Stimulated activated CD4-positive, alpha-beta T cell treated with anti-CD3 and anti-CD28 coated beads, Interleukin-1b, Interleukin-23, amount 100 ng/mL, for 1 hour (primary cell): ENCODE measurements at places on chromosomes 4 and X.

- no peak for DNase-seq
These were observed 690 bp upstream of the NEIL3 start for GRCh38 chr4:177308847-177309521.

- DNase-seq, result no peak
These were observed 225.8 kb downstream of the STK32B start for GRCh38 chr4:5277079-5277478.

DNA sequence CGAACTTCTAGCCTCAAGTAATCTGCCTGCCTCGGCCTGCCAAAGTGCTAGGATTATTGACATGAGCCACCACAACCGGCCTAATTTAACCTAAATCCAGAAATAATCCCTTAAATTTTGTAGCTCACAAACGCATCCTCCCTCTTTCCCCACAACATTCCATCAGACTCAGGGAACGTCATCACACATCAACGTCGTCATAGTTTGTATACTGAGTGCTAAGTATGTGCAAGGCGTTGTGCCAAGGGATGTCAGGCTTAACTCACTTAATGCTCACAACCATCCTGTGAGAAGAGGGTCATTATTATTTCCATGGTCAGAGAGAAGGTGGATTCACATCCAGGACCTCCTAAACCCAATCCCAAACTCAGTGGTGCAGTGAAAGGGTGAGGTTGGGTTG, 9.6 kb upstream of the GSX2 start:
- no peak for DNase-seq

DNA sequence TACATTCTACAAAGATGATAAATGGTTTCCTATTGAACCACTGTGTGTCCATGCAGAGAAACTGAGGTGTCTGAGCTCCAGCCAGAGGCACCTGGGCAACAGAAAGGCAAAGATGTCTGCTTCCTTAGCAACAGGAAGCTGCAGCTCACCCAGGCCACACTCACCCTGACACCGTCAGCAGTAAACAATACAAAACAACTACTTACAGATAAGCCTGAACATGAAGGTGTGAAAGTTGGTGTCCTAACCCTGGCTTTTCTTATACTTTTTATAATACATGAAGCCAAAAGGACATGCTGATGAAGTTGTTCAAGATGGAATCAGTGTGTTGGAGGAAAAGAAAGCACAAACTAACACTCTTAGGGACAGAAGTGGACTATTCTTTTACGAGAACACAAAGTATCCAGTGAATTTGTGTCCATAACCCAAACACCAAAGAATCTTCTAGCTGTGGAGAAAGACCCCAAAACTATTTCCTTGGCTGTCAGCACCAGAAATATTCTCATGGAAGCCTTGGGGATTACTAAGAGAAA, 117.3 kb downstream of the SYNPO2 start:
- DNase-seq, result no peak

DNA sequence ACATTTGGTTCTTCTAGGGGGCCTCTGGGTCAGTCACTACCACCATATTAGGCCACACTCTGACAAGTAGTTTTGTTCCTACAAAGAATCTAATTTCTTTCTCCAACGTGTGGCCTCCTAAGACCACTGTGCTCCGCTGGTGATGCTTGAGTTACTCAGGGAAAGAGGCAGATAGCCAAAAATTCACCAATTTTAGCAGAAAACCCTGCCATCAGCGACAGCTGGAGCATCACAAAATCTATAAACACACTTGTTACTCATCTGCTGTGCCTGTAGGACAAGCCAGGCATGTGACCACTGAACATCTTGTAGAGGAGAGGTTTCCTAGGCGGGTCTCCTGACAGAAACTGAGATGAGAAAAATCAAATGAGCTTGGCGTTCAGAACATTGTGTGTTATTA, 105.4 kb downstream of the SYNPO2 start:
- no peak for DNase-seq

- no peak for DNase-seq
These were observed 74.8 kb downstream of the IL15 start for GRCh38 chr4:141711211-141711610.

GRCh38 chr4:118682928-118683327, 2.3 kb upstream of the METTL14 start:
- no peak for DNase-seq

- DNase-seq, result no peak
These were observed 475.7 kb upstream of the SLIT2 start for GRCh38 chr4:19776021-19776459.

- no peak for DNase-seq
These were observed 47.0 kb upstream of the RAPGEF2 start for GRCh38 chr4:159055833-159056232.
